ENCODE measurements at places on chromosomes 11 and 22. TPM values are rescaled to one million over a fixed set of nuclear protein-coding genes. Genes with fewer than 3 reads are reported as not detected.

- no peak for DNase-seq
Measured at GRCh38 chr22:24819911-24820461, 14.0 kb downstream of the SGSM1 start.

GRCh38 chr11:75733431-75734107, 15.9 kb downstream of the MOGAT2 start:
- DNase-seq = no peak

DNA sequence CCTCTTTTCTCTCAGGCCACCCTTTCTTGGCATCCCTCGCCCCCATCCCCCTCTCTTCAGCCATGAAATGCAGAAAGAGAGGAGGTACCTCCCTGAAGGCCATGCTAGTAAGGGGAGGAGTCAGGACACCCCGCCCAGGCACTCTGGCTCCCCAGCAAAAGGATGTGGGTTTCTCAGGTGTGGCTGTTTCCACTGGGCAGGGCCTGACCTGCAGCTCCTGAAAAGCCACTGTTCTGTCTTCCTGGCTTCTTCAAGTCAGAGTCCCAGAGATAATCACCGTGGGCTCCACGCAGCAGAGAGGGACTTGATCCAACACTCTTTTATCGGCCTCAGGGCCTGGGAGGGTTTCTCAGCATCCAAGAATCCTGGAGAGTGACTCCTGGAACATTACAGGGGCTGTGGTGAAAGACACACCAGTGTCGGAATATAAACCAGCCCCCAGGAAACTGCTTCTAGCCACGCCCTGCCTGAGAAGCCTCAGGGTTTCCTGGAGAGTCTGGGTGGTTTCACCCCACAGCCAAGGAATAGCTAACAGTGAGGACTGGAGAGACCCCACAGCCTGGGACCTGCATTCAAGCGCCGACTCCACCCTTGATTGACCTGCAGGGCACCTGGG, 45.7 kb upstream of the TSPAN18 start:
- no peak for DNase-seq

The GAS2 gene
- total RNA-seq = 0.77 TPM

The PLA2G6 gene
- 6.8 TPM for total RNA-seq

The TMEM121B gene
- not detected for total RNA-seq

The GGT5 gene
- not detected for total RNA-seq

The CHRM1 gene
- total RNA-seq = not detected

The CSNK2A3 gene
- 1.3 TPM for total RNA-seq

The SLC22A8 gene
- not detected for total RNA-seq

The PRAME gene
- 11.7 TPM for total RNA-seq

Measured in NCI-H460 (cell line).